ENCODE measurements at places on chromosomes 13 and 19. TPM values are rescaled to one million over a fixed set of nuclear protein-coding genes. Genes with fewer than 3 reads are reported as not detected.

Gene RASGRP4
- 1.9 TPM for total RNA-seq

Gene TUBGCP3
- total RNA-seq, result 86.3 TPM

Gene TARM1
- not detected for total RNA-seq

Gene ZNF416
- 3.1 TPM for total RNA-seq

Gene MISP
- not detected for total RNA-seq

Gene NCR1
- 253 TPM for total RNA-seq

Gene TRAPPC6A
- 17.5 TPM for total RNA-seq

Gene HRC
- total RNA-seq, result not detected

Gene SGCG
- not detected for total RNA-seq

Gene UFM1
- 71.0 TPM for total RNA-seq

Gene SIGLEC12
- 0.70 TPM for total RNA-seq

Gene ZNF431
- total RNA-seq, result 33.6 TPM

Gene IGFL1
- not detected for total RNA-seq

Gene JAK3
- total RNA-seq, result 184 TPM

Gene ZNF146
- total RNA-seq, result 72.4 TPM

Gene ZNF578
- 1.1 TPM for total RNA-seq

Gene ZNF429
- 11.0 TPM for total RNA-seq

Gene KIR3DL2
- 10.3 TPM for total RNA-seq

Gene ZNF329
- total RNA-seq, result 7.3 TPM

Gene CFAP97D2
- not detected for total RNA-seq

Gene SUGP1
- 69.6 TPM for total RNA-seq

Measured in natural killer cell treated with Interleukin-12 subunit alpha and Interleukin-12 subunit beta and Interleukin-15 and Interleukin-18, amount 100 ng/mL, for 72 hours (primary cell).